ENCODE measurements at places on chromosomes 13 and 19. TPM values are rescaled to one million over a fixed set of nuclear protein-coding genes. Genes with fewer than 3 reads are reported as not detected.
A peak's percentile ranks its signal among the peaks of the same experiment; 100 is the strongest.

Gene CD33
- total RNA-seq: 0.96 TPM

Gene CD70
- 74.3 TPM for total RNA-seq

Gene LILRB2
- total RNA-seq: not detected

Gene CNFN
- total RNA-seq: not detected

Gene ZNF524
- 30.2 TPM for total RNA-seq

Gene PSG1
- not detected for total RNA-seq

- H3K27ac ChIP-seq: no peak overlapping the region
- peaks cover 33% of the 10 kb centered on the region for H3K27me3 ChIP-seq
- DNase-seq: no peak
- no peak overlapping the region for H3K4me3 ChIP-seq
- no peaks in the 10 kb centered on the region for H3K4me1 ChIP-seq
- no peaks in the 10 kb centered on the region for H3K36me3 ChIP-seq
These were observed 64.9 kb downstream of the KL start for GRCh38 chr13:33080972-33081590.

DNA sequence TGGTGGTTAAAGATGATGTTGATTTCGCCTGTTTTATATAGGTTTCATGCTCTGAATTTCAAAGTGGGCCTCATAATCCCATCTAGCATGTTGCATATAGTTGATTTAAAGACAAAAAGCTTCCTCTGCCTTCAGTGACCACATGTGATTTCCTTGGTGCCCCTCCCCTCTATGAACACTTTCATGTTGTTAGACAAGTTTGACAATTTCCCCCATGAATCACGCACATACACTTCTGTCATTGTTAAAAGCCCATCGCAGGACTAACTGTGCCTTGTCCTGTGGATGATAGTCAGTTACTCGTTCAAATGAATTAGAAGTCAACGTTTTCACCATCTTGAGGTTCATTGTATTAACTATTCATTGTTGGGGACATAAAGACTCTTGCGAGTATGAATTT lies 6.7 kb downstream of the TNFSF11 start:
- H3K27ac ChIP-seq: no peak overlapping the region
- DNase-seq: no peak
- H3K4me1 ChIP-seq: peaks cover 9% of the 10 kb centered on the region
- no peak overlapping the region for H3K4me3 ChIP-seq

DNA sequence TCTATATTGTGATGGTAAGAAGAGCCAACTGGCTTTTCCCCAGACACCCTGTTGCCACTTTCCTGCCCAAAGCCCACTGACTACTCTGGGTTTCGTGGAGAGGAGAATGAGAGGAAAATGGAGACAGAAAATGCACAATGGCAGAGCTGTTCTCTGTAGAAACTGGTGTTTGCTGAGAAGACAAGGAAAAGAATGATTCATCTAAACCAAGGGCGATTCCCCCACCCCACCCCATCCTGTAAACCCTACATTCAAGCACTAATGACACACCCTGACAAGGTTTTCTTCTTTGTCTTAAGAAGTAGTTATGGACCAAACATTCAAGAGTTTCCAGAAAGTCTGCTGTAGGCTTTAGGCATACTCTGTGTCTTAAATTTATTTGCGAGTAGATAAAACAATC lies 68.8 kb downstream of the DOCK9 start:
- peaks cover 26% of the 10 kb centered on the region for H3K4me1 ChIP-seq
- DNase-seq: peak; percentile 47
- no peak overlapping the region for H3K4me3 ChIP-seq

DNA sequence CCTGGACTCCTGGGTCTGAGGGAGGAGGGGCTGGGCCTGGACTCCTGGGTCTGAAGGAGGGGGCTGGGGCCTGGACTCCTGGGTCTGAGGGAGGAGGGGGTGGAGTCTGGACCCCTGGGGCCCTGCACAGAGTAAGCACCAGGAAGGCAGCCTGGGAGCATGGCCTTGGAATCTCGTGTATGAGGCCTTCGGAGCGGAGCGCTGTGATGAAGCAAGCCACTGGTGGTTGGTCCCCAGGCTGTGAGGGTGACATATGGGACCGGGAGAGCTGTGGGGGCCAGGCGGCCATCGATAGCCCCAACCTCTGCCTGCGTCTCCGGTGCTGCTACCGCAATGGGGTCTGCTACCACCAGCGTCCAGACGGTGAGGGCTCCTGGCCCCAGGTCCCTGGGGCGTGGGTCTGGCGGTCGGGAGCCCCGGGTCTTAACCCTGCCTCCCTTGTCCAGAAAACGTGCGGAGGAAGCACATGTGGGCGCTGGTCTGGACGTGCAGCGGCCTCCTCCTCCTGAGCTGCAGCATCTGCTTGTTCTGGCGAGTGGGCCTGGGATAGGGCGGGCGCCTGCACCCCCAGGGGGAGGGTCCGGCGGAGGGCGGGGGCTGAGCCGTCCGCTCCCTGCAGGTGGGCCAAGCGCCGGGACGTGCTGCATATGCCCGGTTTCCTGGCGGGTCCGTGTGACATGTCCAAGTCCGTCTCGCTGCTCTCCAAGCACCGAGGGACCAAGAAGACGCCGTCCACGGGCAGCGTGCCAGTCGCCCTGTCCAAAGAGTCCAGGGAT lies 918 bp downstream of the TMEM190 start:
- H3K36me3 ChIP-seq: peaks cover 15% of the 10 kb centered on the region
- DNase-seq: no peak
- no peak overlapping the region for H3K27ac ChIP-seq
- H3K4me3 ChIP-seq: no peak overlapping the region
- H3K4me1 ChIP-seq: peaks cover 16% of the 10 kb centered on the region

- no peak overlapping the region for H3K4me3 ChIP-seq
- peaks cover 4% of the 10 kb centered on the region for H3K27me3 ChIP-seq
- DNase-seq: no peak
- peaks cover 3% of the 10 kb centered on the region for H3K36me3 ChIP-seq
- H3K4me1 ChIP-seq: no peaks in the 10 kb centered on the region
- no peak overlapping the region for H3K27ac ChIP-seq
These were observed 7.5 kb upstream of the MIER2 start for GRCh38 chr19:351976-352625.

DNA sequence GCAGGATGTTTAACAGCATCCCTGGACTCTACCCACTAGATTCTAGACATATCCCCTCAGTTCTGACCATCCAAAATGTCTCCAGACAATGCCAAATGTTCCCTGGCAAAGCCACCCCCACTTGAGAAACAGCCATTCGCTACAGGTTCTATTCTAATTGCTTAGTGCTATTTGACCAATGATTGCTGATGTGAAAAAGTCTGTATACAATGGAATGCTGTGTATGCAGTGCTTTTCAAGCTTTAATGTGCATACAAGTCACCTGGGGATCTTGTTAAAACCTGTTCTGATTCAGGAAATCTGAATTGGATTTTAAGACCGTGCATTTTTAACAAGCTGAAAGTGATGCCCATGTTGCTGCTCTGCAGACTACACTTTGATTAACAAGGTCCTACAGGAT lies 331.8 kb upstream of the KLF12 start:
- no peaks in the 10 kb centered on the region for H3K36me3 ChIP-seq
- no peak overlapping the region for H3K27ac ChIP-seq
- no peak overlapping the region for H3K4me3 ChIP-seq
- peaks cover 2% of the 10 kb centered on the region for H3K27me3 ChIP-seq

DNA sequence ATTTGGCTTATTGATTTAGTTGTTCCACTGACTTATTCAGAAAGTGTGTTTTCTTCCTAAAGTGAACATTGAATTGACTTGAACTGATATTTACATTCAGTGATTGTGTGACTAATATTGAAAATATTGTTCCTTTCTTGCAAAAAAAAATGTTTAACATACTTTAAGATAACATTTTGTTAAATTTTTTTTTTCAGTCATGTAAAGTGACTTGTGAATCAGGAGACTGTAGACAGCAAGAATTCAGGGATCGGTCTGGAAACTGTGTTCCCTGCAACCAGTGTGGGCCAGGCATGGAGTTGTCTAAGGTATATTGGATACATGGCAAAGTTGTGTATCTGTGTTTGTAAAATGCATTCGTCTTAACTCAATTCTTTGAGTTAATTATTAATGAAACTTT lies 22.9 kb downstream of the TNFRSF19 start:
- H3K27me3 ChIP-seq: peaks cover 50% of the 10 kb centered on the region
- no peaks in the 10 kb centered on the region for H3K4me1 ChIP-seq
- no peak overlapping the region for H3K4me3 ChIP-seq
- no peak for DNase-seq

DNA sequence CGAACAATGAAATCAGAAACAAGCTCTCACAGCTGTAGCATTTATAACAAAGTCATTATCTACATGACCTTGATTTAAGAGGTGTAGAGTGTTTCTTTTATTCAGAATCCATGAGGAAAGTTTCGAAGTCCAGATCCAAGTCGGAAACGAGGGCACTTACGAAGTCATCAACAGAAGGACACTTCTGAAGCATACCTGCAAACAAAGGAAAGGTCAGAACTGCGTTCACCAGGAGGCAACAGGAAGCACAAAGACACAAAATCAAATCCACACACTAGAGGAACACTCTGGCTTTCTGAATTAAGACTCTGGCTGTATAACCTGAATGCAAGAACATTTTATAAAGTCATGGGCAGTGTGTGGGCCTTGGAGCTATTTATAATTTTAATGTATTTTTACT lies 158.9 kb downstream of the MIPEP start:
- H3K27me3 ChIP-seq: no peaks in the 10 kb centered on the region
- H3K36me3 ChIP-seq: no peaks in the 10 kb centered on the region
- no peak overlapping the region for H3K27ac ChIP-seq
- DNase-seq: no peak
- H3K4me1 ChIP-seq: no peaks in the 10 kb centered on the region

GRCh38 chr13:46121597-46122163 lies 16.8 kb upstream of the CPB2 start:
- no peak for DNase-seq
- peaks cover 22% of the 10 kb centered on the region for H3K27me3 ChIP-seq
- H3K27ac ChIP-seq: no peak overlapping the region
- H3K4me1 ChIP-seq: peaks cover 16% of the 10 kb centered on the region
- no peak overlapping the region for H3K4me3 ChIP-seq

DNA sequence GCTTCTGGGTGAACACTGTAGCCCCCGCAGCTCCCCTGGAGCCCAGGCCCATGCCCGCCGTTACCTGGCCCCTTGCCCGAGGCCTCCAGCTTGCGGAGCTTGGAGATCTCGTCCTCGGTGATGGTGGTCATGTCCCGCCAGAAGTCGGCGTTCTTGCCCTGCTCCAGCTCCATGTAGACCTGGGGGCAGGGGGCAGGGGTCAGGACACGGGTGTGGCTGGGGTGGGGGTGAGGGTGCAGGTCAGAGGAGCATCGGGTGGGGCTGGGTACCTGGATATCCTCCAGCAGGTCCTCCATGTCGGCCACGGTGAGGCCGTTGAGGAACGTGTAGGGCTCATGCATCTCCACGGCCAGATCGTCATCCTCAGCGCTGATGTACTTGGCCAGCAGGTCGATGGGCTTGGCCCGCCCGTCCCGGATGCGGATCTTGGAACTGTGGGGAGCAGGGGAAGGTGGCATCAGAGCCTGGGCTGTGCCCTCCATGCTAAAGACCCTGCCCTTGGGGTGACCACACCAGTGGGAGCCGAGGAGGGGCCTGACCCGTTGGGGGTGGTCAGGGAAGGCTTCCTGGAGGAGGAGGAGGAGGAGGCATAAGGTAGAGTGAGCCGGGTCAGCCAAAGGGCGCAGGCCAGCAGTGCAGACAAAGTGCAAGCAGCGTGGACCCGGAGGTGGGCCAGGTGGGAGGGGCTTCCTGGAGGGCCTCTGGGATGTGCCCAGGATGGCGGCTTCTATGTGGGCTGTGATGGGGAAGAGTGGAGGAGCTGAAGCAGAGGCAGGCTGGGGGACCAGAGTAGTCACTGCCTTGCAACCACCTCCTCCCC lies 7.6 kb downstream of the CACTIN start:
- peaks cover 5% of the 10 kb centered on the region for H3K36me3 ChIP-seq
- H3K27ac ChIP-seq: no peak overlapping the region
- peaks cover 1% of the 10 kb centered on the region for H3K4me1 ChIP-seq

GRCh38 chr13:89029062-89029461 lies 1357.9 kb downstream of the SLITRK5 start:
- no peak overlapping the region for H3K27ac ChIP-seq
- peaks cover 2% of the 10 kb centered on the region for H3K36me3 ChIP-seq
- no peaks in the 10 kb centered on the region for H3K4me1 ChIP-seq
- no peak overlapping the region for H3K4me3 ChIP-seq

DNA sequence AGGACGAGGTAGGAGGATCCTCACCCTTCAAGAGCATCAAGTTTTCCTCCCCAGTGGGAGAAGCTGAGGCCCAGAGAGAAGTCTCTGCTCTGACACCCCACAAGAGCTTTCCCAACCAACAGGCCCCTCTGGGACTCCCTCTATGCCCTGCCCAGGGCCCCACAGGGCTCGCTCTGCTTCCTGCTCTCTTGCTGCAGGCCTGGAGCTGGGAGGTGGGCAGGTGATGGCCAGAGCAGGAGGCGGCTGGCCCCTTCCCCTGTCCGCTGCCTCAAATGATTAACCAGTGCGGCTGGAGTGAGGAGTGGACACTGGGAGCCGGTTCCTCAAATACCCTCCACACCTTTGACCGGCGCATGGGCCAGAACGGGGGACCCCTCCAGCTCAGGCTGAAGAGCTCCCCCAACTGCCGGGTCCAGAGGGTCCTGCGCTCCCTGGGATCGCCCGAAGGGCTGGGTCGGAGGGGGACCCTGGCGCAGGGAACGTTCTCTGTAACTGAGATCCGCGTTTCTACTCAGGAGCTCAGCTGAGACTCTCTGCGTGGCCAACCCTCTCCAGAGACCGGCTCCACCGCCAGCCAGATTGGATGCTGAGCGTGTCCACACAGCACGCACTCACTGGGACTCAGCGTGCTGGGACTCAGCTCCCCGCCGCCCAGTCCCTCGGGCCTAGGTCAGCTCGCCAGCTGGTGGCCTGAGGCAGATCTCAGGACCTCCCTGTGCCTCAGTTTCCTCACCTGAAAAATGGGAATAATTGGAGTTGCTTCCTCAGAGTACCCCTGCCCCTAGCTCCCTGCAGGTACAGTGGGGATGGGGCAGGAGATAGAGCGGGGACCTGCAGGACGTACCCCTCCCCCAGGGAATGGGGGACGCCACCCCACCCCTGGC lies 6.7 kb upstream of the ONECUT3 start:
- peaks cover 46% of the 10 kb centered on the region for H3K27me3 ChIP-seq
- DNase-seq: no peak
- H3K27ac ChIP-seq: no peak overlapping the region
- H3K4me1 ChIP-seq: peaks cover 16% of the 10 kb centered on the region
- H3K36me3 ChIP-seq: no peaks in the 10 kb centered on the region

Data from activated CD8-positive, alpha-beta memory T cell treated with anti-CD3 and anti-CD28 coated beads, Interleukin-2, amount 10 ng/mL, durations not matched to agents 7 days and 5 days (primary cell).